ENCODE measurements at places on chromosomes 13 and 19. TPM values are rescaled to one million over a fixed set of nuclear protein-coding genes. Genes with fewer than 3 reads are reported as not detected.

Gene ADGRE3
- not detected for total RNA-seq

Gene GATAD2A
- 209 TPM for total RNA-seq

Gene YIF1B
- total RNA-seq: 92.5 TPM

DNA sequence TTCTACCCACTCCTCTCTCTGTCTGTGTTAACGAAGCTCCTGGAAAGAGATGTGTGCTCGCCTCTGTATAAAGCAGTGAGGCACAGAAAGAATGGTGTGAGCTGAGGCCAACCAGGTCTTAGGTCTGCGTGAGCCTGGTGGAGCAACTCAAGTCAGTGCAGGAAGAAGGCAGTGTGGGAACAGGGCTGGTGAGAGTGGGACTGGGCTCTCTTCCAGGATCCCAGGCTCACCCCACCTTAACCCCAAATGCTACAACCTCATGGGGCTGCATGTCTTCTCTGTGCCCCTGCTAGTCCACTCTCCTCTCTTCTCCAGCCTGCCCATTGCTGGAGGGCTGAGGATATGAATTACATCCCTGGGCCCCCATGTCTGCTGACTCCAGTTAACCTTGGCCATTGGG lies 127.4 kb downstream of the DCT start:
- H3K27ac ChIP-seq: no peak overlapping the region
- H3K27me3 ChIP-seq: no peaks in the 10 kb centered on the region
- DNase-seq: no peak
- H3K36me3 ChIP-seq: no peaks in the 10 kb centered on the region
- H3K4me1 ChIP-seq: peaks cover 12% of the 10 kb centered on the region

DNA sequence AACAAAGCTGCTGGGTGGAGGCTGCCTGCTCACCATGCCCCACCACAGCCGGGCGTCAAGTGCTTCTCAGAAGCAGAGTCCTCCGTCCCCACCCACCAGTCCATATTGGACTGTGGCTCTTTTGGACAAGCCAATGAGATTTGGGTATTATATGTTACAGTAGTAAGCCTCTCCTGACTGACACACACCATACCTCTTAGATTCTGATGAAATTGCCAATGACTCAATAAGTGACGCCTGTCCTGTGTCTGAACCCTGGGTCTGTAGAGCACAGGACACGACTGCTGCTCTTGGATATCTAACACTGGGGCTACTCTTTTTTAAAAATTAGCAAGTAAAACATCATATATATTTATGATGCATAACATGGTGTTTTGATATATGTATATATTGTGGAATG lies 44.8 kb upstream of the UBAC2 start:
- H3K27ac ChIP-seq: no peak overlapping the region
- H3K4me1 ChIP-seq: no peaks in the 10 kb centered on the region
- no peaks in the 10 kb centered on the region for H3K36me3 ChIP-seq
- no peak for DNase-seq
- no peak overlapping the region for H3K4me3 ChIP-seq

Gene CLEC4M
- not detected for total RNA-seq

Gene ANKRD24
- total RNA-seq: 14.8 TPM

Gene SYCN
- total RNA-seq: 0.37 TPM

Gene AMER2
- 0.18 TPM for total RNA-seq

DNA sequence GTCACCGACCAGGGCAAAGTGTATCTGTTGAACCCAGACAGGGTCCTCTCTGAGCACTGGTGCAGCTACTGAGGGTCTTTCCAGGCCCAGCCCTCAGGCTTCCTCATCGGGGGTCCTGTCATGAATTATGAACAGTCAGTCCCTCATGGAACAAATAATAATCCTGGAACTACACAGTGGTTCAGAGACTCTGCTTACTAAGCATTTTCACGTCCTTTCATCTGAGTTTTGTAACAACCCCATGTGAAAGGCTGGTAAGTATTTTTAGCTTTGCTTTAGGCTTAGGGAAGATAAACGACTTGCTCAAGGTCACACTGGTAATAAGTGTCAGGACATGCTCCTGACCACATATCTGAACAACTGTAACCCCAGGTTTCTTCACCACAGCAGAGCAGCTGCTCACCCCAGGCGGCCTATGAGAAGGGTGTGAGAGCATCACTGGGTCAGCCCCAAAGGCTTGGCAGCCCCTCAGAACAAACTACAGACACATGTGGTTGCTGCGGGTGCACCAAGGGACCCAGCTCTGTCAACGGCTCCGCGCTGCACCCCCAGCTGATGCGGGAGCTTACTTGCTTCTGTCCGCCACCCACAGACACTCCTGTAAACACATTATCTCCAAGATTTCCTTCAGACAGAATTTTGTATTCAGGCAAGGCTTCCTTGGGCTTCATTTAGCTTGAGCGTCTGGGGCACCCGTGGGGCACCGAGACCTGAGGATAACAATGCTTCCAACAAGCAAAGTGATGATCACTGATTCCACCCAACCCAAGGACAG lies 19.4 kb upstream of the GSX1 start:
- H3K4me3 ChIP-seq: no peak overlapping the region
- no peak for DNase-seq
- H3K36me3 ChIP-seq: no peaks in the 10 kb centered on the region

DNA sequence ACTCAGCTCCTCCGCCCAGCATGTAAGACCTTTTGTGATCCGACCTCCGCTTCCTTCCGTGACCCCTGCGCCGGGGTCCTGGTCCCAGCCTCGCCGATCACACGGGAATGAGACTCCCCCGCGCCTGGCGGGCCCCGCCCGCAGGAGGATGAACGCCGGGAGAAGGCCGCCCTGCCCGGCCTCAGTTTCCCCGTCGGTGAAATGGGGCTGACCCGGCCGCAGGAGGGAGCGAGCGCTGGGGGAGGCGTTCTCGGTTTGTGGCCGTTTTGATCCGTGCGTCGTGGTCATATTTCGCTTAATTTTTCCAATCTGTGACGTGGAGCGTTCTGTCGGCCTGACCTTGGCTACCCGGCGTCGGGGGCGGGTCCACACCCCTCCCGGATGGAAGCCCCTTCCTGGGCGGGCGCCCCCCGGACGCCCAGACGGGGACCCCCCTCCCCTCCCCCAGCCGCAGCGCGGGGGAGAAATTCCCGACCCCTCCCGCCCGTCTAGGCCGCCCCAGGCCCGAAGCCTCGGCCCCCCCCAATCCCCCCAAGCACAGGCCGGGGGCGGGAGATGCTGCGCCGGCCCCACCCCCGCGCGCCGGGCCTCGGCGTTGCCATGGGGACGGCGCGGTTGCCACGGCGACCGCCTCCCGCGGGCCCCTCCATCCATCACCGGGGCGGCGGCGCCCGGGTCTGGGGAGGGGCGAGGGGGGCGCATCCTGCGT lies 11.1 kb downstream of the PALM start:
- no peak overlapping the region for H3K27ac ChIP-seq
- H3K4me1 ChIP-seq: peaks cover 9% of the 10 kb centered on the region
- H3K36me3 ChIP-seq: 0 out of 2 replicates have a peak, but pooled peaks cover 4% of the 10 kb centered on the region
- no peaks in the 10 kb centered on the region for H3K27me3 ChIP-seq
- no peak for DNase-seq
